K562 (cell line): ENCODE measurements at places on chromosomes 5 and 9. TPM values are rescaled to one million over a fixed set of nuclear protein-coding genes. Genes with fewer than 3 reads are reported as not detected.

DNA sequence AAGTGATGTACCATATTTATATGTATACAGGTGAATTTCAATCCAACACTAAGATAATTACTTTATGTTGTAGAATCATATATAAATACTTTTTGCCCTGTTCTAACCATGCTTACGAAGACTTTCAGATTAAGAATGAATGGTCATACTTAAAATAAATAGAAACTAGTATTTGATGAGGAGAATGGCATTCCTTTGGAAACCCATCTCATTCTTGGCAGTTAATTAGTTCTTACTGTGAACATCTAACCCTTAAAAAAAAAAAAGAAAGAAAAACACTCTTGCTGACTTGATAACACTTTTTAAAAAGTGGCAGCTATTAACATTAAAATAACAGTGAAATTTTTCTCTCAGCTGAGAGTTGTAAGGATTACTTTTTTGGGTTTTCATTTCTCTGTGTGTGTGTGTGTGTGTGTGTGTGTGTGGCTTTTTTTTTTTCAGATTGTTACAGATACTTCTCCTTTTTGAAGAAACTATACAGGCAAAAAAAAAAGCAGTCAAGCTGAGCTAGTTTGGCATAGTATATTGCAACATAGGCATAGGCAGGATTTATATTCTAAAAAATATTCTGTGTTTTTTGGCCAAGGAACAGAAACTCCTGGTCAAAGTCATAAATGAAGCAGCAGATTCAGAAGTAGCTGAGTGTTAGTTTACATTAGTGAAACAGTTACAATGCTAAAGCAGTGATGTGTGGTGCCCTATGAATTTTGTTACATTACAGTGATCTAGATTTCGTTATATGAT lies 163.5 kb downstream of the CD180 start:
- H3K27me3 ChIP-seq = no peaks in the 10 kb centered on the region
- H3K36me3 ChIP-seq = no peaks in the 10 kb centered on the region
- H3K4me1 ChIP-seq = peaks cover 11% of the 10 kb centered on the region
- no peak for DNase-seq
- no peak overlapping the region for H3K4me3 ChIP-seq

DNA sequence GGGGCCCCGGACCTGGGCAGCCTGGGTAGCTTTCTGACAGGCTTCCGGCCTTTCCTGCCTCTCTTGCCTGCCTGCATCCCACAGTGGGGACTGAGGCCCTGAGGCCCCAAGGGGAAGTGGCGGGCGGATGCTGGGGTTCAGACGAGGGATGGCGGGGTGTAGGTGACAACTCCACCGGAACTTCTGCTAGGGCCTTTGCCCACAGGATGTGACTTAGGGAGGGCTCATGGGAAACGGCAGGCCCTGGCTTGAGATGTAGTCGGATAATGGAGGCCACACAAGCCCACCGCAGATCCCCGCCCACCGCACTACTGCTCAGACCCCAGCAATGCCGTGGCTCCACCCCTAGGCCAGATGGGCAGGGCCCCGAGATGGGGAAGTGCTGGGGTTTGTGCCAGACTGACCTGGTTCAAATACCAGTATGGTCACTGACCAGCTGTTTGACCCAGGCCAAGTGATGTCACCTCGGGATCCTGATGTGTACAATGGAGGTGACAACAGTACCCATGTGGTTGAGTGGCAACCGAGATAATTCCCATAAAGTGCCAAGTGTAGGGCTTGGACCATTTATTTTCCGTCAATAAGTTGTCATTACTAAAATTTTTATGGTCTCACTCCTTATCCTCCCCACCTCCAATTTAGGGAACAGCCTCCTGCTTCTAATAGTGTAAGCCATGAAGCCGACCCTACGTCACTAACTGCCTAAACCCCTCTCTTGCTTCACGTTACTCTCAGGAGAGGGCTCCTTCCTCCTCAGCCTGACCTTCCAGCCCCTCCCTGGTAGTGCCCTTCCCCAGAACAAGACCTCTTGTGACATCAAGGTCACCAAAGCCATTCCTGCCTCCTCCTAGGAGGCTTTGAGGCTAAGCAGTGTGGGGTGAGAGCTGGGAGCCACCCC lies 2.5 kb upstream of the CDK9 start:
- H3K27me3 ChIP-seq = no peaks in the 10 kb centered on the region
- H3K27ac ChIP-seq = no peak overlapping the region
- no peak for DNase-seq
- H3K4me3 ChIP-seq = no peak overlapping the region

DNA sequence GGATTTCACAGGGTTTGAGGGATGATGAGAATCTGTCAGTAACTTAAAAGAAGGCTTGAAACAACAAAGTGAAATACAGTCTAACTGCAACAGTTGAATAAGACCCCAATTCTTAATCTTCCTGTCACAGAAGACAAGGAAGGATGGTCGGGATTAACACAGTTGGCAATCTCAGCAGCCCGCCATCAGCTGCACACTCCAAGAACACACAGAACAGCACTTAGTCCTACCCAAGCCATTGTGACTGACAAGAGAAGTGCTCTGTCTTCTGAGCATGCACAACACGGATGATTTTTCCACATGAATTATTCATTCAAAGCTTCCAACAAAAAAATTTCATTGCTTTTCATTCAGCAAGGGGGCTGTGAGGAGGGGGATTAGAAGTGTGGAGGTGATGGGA lies 576.1 kb downstream of the TLE4 start:
- no peak for DNase-seq
- no peak overlapping the region for H3K4me3 ChIP-seq
- H3K27me3 ChIP-seq = no peaks in the 10 kb centered on the region
- H3K36me3 ChIP-seq = no peaks in the 10 kb centered on the region
- no peak overlapping the region for H3K27ac ChIP-seq
- no peaks in the 10 kb centered on the region for H3K4me1 ChIP-seq

- no peak overlapping the region for H3K4me3 ChIP-seq
- H3K27ac ChIP-seq = no peak overlapping the region
- no peaks in the 10 kb centered on the region; the same call in 2 of the 3 replicates for H3K4me1 ChIP-seq
- H3K36me3 ChIP-seq = peaks cover 59% of the 10 kb centered on the region
These were observed 4.5 kb downstream of the PSAT1 start for GRCh38 chr9:78301466-78301865.

ARID3C gene
- total RNA-seq = not detected in 2 replicates

- no peaks in the 10 kb centered on the region for H3K27me3 ChIP-seq
- H3K27ac ChIP-seq = no peak overlapping the region
- peak; percentile 42 for DNase-seq
- H3K4me3 ChIP-seq = no peak overlapping the region
These were observed 76.7 kb downstream of the GRAMD2B start for GRCh38 chr5:126499853-126500342.

- H3K27me3 ChIP-seq = no peaks in the 10 kb centered on the region
- H3K4me1 ChIP-seq = no peaks in the 10 kb centered on the region
- H3K36me3 ChIP-seq = no peaks in the 10 kb centered on the region
These were observed 426.3 kb downstream of the CETN3 start for GRCh38 chr5:89983216-89983615.

GRCh38 chr5:139646912-139647505 lies 1.1 kb upstream of the CXXC5 start:
- DNase-seq = peak; percentile 28
- no peak overlapping the region for H3K4me3 ChIP-seq
- H3K27ac ChIP-seq = peak overlapping the region; percentile 62; the same call in 1 of the 3 replicates
- H3K36me3 ChIP-seq = peaks cover 3% of the 10 kb centered on the region; the same call in 2 of the 3 replicates
- H3K4me1 ChIP-seq = peaks cover 42% of the 10 kb centered on the region

DNA sequence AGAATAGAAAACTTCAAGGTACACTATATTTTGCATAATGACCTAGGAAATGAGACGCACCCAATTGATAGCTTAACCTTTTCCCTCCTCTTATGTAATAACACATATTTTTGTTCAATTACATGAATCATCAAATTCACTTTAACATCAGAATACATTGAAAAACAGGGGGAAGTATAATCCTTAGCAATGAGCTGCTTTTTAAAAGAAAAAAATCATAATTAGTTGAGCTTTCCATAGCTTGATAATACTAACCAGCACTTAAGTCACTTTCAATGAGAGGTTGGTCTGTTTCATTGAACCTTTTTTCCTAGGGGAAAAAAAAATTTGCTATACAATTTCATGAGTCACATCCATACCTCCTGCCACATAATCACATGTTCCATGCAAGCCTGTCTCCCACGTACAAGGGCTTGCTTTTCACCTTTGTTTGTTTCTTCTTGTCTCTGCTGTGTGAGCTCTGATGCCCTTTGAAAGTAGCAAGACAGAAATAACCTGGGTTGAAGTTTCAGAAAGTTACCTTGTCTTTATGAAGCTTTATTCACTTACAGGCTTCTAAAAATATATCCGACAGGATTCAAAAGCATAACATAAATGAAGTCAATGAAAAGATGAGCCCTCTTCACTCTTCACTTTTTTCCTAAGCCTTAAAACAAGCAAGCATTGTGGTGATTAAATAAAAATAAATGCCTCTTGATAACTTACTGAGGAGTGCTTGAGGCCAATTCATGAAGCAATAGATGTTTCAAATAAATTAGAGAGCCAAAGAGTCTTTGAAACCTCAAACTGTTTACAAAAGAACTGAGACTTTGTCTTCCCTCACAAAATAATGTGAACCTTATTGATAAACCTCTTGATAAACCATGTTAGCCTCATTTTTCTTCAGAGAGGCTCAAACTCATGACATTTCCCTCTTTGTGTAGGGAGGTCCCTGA lies 108.5 kb downstream of the FEM1C start:
- no peak overlapping the region for H3K4me3 ChIP-seq
- H3K27me3 ChIP-seq = no peaks in the 10 kb centered on the region
- no peaks in the 10 kb centered on the region for H3K36me3 ChIP-seq
- H3K4me1 ChIP-seq = no peaks in the 10 kb centered on the region

GRCh38 chr9:87909310-87910041 lies 8.3 kb upstream of the SPATA31C1 start:
- H3K4me3 ChIP-seq = no peak overlapping the region
- H3K27me3 ChIP-seq = no peaks in the 10 kb centered on the region; the same call in 1 of the 2 replicates
- H3K27ac ChIP-seq = no peak overlapping the region
- H3K36me3 ChIP-seq = no peaks in the 10 kb centered on the region

GRCh38 chr9:8261737-8262136 lies 462.2 kb upstream of the DMAC1 start:
- DNase-seq = no peak
- no peak overlapping the region for H3K4me3 ChIP-seq
- H3K27me3 ChIP-seq = no peaks in the 10 kb centered on the region
- no peaks in the 10 kb centered on the region for H3K36me3 ChIP-seq
- no peak overlapping the region for H3K27ac ChIP-seq

DNA sequence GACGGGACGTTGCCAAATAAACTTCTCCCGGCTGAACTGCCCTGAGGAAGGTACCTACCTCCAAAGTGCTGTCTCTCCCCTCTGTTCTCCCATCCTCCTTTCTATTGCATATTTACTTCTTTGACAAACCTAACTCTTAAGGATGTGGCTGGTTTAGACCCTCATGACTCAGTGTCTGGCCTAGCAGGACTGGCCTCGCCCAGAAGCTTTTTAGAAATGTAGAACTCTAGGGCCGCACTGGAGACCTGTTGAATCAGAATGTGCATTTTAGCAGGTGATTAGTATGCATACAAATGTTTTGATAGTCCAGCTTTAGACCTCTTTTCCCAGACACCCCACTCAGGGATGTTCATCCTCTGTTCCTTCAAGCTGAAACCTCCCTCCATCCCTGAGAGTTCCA lies 335.9 kb downstream of the PIK3R1 start:
- peaks cover 8% of the 10 kb centered on the region for H3K27me3 ChIP-seq
- no peak overlapping the region for H3K4me3 ChIP-seq
- no peak overlapping the region for H3K27ac ChIP-seq
- DNase-seq = no peak
- no peaks in the 10 kb centered on the region for H3K36me3 ChIP-seq
- H3K4me1 ChIP-seq = peaks cover 6% of the 10 kb centered on the region; the same call in 1 of the 2 replicates

DNA sequence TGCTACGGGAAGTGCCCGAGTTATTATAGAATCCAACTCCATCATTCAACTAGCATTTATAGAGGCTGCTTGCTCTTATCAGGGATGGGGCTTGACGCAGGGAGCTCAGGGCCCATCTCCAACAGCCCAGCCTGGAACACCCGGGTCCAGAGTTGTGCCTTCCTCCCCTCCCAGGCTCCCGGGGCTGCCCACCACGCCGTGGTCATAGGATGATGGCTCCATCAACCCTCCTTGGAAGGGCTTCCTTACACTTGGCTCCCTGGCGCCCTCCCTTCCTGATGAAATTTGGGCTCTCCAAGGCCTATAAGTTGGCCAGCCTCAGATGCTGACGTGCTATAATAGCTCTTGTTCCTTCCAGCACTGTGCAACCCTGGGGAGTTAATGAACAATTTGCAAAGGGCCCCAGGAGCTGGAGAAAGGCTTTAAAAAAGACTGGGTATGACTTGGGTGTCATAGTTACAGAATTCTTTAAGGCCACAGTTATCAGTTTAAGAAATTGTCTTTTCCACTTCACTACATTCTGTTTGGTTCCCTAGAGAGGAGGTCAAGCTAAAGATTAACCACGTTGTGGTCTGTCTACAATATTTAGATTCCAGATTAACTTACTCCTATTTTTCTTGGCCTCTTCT lies 42.5 kb upstream of the GADD45G start:
- H3K36me3 ChIP-seq = no peaks in the 10 kb centered on the region
- DNase-seq = no peak
- no peaks in the 10 kb centered on the region for H3K4me1 ChIP-seq
- no peak overlapping the region for H3K27ac ChIP-seq

GRCh38 chr5:160155017-160155750 lies 35.9 kb upstream of the PWWP2A start:
- H3K4me3 ChIP-seq = no peak overlapping the region
- no peak overlapping the region for H3K27ac ChIP-seq
- H3K27me3 ChIP-seq = peaks cover 31% of the 10 kb centered on the region
- no peak for DNase-seq
- no peaks in the 10 kb centered on the region for H3K36me3 ChIP-seq

ICE1 gene
- total RNA-seq = 31.3 and 33.2 TPM in 2 replicates

GRCh38 chr5:78271766-78272165 lies 22.7 kb downstream of the AP3B1 start:
- no peak overlapping the region for H3K27ac ChIP-seq
- H3K4me1 ChIP-seq = no peaks in the 10 kb centered on the region
- peaks cover 8% of the 10 kb centered on the region; the same call in 2 of the 3 replicates for H3K36me3 ChIP-seq
- DNase-seq = no peak

- peak overlapping the region; percentile 61 for H3K27ac ChIP-seq
- H3K36me3 ChIP-seq = peaks cover 17% of the 10 kb centered on the region; the same call in 2 of the 3 replicates
- H3K4me3 ChIP-seq = peak overlapping the region; percentile 72
- peak; percentile 100 for DNase-seq
- peaks cover 73% of the 10 kb centered on the region for H3K4me1 ChIP-seq
- H3K27me3 ChIP-seq = no peaks in the 10 kb centered on the region
These were observed 25.6 kb downstream of the GOLGA2 start for GRCh38 chr9:128249908-128250838.

DNA sequence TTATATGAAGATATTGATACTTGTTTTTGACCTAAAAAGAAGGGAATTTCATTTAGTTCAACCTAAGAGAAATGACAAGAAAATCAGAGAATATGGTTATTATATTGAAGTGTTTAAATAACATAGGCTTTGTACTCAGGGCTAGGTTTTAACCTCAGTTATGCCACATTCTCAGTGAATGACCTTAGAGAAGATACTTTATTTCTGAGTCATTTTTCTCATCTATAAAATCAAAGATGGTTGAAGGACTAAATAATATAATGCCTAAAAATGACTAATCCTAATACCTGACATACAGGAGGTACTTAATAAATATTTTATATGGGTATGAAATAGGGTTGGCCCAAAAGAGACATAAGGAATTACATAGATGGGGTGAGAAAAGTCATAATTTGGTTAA lies 32.3 kb downstream of the DIMT1 start:
- peaks cover 76% of the 10 kb centered on the region for H3K36me3 ChIP-seq
- no peak overlapping the region for H3K27ac ChIP-seq
- DNase-seq = no peak
- H3K4me3 ChIP-seq = no peak overlapping the region
- H3K4me1 ChIP-seq = peaks cover 8% of the 10 kb centered on the region
